ENCODE measurements at places on chromosomes 2 and 18.

DNA sequence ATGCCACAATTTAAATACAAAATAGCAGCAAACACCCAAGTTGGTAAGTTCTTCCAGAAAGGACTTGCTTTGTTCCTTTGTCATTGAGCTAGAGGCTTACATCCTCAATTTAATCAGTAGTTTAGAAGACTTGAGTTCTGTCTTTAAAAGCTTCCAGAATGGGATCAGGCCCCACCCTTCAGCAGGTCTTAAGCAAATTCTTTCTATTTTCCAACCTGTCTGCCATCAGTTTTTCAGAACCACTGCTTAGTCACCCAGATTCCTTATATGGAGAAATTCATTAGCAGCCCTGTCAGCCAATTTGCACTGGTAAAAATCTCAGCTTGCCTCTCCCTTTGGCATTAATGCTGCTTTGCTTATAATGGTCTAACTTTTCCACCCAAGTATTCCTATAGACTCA is 263.6 kb upstream of the HNMT start:
- no peak for DNase-seq

DNA sequence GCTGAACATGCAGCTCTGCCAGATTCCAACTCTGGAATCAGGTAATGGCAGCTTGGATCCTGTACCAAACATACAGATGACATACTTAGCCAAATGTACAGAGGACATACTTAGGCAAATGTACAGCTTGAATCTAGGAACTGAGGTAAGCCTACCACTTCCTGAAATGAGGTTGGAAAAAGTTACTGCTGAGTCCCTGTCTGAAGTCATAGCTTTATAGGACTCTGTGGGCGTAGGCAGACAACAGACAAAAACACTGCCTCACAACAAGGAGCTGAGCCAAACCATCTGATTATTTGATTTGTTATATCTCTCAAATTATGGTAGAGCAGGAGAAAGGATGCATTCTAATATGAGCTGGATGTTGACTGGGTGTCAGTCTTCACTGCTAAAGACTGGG is 290.2 kb upstream of the TCF4 start:
- no peak for DNase-seq

- no peak for DNase-seq
Measured at GRCh38 chr18:77632758-77633157, 383.1 kb downstream of the GALR1 start.

DNA sequence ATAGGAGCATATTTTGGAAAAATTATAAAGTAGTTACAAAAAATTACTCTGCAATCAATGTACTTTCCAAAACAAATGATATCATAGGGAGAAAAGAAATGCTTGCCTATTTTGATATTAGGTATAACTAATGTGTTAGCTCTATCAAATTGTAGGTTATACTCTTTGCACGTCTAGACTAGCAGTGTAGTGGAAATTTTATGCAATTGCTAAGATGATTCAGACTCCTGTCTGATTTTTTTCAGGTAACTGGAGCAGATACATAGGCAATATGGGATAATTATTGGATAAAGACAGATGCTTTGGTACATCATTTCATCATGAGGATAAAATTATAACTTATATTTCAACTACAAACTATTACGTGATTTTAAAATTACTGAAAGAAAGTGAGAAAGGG is 918.3 kb downstream of the EPHA4 start:
- no peak for DNase-seq

- DNase-seq: peak; percentile 41
Measured at GRCh38 chr2:218368621-218369153, 12.0 kb downstream of the CATIP start.

- DNase-seq: no peak
Measured at GRCh38 chr2:40412456-40412855, 39.4 kb downstream of the SLC8A1 start.

Measured in NCI-H774 (cell line).